T follicular helper cell (primary cell): ENCODE measurements at places on chromosomes 4 and X.

DNA sequence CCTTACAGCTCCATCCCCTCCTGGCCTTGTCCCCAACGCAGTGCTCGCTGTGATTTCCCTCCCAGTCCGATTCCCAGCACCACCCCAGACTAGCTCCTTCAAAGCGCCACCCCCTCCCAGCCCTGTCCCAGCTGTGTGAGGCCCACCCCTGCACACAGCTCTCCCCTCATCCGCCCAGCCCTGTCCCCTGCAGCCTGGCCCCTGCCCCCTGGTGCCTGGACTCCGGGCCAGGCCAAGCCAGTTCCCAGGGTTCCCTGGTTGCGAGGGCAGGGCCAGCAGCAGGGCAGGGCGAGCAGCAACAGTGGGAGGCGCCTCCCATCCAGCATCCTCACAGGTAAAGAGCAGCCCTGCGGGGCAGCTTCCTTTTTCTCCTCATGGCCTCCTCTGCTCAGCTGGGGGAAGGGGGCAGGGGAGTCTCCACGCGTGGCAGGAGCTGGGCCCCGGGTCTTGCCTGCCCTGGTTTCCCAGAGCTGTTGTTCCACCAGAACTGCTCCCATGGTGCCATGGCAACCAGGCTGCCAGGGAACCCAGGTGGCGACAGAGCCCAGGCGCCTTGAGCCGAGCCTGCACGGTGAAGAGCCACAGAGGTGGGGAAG is 24.8 kb downstream of the IQSEC2 start:
- no peak for DNase-seq

GRCh38 chrX:134718105-134718965 is 60.1 kb upstream of the PLAC1 start:
- no peak for DNase-seq

GRCh38 chr4:8346838-8347605 is 77.5 kb downstream of the HTRA3 start:
- no peak for DNase-seq

DNA sequence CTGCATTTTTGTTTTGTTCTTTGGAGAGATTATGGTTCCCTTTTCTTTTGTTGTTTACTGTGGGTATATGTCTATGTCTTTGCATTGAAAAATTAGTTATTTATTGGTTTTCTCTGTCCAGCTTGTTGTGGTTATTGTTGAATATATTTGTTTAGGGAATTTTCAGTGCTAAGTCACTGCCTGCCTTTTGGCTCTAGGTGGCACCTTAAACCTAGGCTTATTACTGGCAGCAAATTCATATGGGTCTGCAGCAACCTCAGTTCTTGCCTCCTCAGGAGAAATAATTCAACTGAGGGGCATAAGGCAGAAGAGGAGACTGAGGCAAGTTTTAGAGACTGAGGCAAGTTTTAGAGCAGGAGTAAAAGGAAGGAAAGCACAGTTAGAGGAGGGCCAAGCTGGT is 1157.3 kb upstream of the AGA start:
- no peak for DNase-seq

DNA sequence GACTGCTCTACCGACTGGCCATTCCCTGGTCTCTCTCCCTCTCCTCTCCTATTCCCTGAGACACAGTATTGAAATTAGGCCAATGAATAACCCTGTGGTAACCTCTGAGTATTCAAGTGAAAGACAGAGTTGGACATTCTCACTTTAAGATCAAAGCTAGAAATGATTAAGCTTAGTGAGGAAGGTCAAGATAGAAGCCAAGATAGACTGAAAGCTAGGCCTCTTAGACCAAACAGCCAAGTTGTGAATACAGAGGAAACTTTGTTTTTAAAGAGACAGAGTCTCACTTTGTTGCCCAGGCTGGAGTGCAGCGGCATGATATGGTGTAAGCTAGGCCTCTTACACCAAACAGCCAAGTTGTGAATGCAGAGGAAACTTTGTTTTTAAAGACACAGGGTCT is 64.6 kb downstream of the KDM6A start:
- DNase-seq, result no peak

GRCh38 chrX:141969706-141970105 is 66.0 kb downstream of the MAGEC1 start:
- no peak for DNase-seq

GRCh38 chrX:153818571-153819383 is 11.6 kb downstream of the PDZD4 start:
- peak; percentile 32 for DNase-seq

DNA sequence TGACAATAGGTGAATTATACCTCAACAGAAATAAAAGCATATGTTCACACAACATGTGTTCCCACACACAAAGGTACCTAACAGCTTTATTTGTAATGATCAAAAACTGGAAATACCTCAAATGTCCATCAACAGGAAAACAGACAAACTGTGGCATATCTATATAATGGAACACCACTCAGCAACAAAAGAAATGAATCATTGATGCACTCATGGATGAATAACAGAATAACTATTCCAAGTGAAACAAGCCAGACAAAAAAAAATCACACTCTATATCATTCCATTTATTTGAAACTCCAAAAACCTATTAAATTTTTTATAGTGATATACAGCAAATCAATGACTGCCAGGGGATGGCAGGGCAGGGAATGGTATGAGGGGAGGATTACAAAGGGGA is 148.1 kb downstream of the PLS3 start:
- DNase-seq, result no peak

DNA sequence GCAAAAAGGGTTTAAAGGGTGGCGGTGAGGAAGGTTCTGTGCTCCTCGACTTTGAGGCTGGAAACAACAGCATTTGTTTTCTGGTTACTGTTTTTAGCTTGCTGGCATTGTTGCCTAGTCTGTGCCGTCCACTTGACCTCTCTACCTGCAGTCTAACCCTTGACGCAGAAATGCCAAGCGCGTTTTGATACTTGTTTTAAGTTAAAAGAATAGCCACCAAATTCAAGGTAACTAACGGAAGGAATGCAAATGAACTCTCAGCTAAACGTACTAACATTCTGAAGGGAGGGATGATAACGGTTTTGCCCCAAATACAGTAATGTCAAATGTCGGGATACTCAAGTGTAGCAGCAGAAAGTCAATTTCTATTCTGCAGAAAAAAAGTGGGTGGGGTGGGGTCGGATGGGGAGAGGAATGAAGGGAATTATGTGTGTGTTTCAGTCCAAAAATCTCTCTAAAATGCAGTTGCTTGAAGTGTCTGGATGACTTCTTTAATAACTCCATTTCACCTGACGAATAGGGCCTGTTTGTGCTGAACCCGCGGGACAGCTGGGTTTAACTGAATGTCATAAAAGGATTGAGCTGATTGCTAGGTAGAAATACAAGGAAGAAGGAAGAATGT is 3.4 kb upstream of the NKX6-1 start:
- DNase-seq, result no peak

- no peak for DNase-seq
Measured at GRCh38 chr4:21113496-21114223, 413.4 kb downstream of the PACRGL start.

GRCh38 chr4:7529368-7530080 is 94.8 kb upstream of the PSAPL1 start:
- no peak for DNase-seq

DNA sequence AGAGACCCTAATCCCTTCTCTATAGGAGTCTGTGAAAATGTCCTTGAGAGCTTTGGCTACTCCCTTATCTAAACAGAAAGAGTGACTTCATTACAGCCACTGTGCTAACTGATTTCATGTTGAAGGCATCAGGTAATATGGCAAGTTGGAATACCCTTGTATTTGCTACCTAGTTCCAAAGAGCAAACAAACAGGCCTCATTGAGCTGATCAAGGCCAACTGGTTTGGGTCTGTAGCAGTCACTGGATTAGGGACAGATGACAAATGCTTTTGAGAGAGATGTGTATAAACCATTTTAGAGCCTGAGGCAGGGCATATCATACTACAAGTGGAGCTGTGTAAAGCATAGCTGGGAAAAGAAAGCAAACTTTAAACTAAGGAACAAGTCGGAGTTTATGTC is 22.9 kb upstream of the PDLIM5 start:
- no peak for DNase-seq

DNA sequence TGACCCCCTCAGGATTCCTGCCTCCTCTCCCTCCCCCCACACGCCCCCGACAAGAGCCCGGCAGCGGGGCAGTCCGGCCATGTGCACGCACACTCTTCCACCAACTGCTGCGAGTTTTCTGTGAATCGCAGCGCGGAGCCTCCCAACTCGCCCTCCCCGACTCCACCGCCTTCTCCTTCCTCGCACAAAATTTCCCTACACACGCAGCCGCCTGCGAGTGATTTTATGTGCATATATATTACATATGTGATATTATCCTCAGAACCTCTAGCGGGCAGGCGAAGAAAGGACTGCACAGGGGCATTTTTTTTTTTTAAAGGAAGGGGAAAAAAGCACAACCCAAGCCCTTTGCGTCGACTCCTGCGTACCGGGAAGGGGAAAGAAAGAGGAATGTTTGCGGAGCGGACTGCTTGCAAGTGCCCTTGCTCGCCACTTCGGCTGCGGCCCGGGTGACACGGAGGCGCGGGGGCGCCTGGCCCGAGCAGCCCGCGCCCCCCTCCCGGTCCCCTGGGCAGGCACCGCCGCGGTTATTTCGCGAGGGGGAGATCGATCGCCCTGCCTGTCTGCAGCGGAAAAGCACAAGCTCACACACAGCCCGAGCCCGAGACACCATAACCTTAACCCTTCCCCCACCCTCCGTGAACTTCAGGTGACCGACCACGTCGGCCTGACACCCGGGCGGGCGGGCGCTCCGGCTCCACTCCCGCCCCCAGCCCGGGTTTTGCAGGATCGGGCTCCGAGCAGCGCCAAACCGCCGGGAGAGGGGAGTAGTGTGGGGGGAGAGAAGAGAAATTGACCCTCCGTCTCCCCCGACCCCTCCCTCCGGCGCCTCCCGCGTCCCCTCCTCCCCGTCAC is 2.3 kb downstream of the ZNF827 start:
- peak; percentile 43 for DNase-seq

- no peak for DNase-seq
Measured at GRCh38 chrX:9948406-9948805, 18.8 kb upstream of the CLDN34 start.
